ENCODE measurements at places on chromosomes 16 and 17.

GRCh38 chr17:10417431-10417830, 4.3 kb downstream of the MYH8 start:
- DNase-seq: no peak

DNA sequence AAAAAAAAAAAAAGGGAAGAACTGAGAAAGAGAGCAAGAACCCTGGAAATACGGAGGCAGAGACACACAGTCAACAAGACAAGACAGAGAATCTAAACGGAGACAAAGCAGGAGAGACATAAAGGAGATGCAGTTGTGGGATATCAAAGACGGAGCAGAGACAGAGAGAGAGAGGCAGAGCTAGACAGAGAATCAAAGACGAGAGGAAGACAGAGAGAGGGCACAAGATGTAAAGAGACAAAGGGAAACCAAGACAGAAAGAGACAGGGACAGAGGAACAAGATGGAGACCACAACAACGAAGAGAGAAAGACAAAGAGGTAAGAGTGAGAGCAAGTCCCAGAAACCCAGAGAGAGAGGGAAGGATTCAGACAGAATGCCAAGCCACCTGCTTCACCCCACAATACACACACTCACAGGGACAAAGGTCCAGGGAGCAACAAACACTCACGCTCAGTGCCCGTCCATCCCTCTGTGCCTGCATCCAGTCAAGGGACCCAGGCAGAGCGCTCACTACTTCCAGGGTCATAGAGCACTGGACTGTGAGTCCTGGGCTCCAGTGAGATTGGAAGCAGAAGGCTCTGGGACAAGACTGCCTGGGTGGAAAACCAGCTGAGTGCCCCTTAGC, 88.9 kb downstream of the C16orf78 start:
- no peak for DNase-seq

DNA sequence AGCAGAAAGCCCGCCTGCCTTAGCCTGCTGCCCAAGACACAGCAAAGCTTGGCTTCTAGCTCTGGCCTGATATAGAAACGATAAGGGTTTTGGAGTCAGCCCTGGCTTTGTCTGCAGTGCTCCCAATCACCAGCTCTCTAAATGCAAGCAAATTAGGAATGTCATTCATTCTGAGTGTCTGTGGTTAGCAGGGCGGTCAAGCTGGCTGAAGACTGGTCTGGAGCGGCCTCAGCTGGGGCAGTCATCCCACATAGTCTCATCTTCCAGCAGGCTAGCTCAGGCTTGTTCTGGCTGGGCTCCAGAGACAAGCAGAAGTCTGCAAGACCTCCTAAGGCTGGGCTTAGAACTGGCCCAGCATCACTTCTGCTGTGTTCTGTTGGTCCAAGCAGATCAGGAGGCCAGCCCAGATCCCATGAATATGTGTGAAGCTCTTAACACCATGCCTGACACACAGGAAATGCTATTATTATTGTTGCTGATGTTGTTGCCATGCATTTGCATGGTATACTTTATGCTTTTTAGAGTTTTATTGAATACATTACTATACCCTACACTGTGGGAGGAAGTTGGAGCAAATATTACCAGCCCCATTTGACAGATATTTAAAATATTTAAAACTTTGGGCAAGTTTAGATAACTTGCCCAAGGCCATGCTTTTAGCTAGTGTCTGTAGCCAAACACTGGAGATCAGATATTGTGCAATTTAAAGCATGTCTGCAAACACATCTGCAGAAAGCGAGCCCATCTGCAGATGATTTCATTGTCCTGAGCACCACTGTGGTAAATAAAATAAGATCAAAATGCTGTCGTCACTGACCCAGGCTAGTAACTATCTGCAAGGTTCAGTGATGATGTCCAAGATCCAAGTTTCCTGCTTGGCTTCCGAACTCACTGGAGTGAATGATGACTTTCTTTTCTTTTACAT, 24.8 kb downstream of the TMC7 start:
- DNase-seq: no peak

GRCh38 chr17:18877104-18877645, 19.2 kb downstream of the PRPSAP2 start:
- no peak for DNase-seq

DNA sequence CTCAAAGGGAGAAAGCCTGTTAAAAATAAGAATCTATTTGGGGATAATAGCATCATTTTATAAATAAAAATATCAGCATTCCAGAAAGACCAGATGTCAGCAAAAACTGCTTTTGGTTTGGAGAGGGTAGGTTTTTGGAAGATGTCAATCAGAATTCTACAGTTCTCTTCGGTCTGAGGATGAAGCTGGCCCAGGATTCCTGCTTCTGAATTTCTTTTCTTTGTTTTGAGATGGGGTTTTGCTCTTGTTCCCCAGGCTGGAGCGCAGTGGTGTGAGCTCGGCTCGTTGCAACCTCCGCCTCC, 31.0 kb upstream of the PITPNA start:
- no peak for DNase-seq

DNA sequence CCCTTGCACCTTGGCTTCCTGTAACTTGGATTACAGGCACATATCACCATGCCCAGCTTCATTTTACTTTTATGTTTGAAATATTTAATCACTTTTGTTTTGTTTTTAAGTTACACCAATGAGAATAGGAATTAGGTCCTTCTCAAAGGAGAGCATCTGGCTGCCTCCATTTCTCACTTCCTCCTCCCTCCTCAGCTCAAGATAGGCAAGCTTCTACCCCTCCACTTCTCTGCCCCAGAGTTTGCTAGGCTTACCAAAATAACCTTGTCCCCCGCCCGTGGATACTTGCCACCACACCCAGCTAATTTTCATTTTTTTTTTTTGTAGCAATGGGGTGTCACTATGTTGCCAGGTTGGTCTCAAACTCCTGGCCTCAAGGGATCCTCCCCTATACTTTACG, 17.9 kb downstream of the GABARAPL2 start:
- no peak for DNase-seq

- peak; percentile 29 for DNase-seq
These were observed 2.8 kb downstream of the WNK4 start for GRCh38 chr17:42783062-42783790.

DNA sequence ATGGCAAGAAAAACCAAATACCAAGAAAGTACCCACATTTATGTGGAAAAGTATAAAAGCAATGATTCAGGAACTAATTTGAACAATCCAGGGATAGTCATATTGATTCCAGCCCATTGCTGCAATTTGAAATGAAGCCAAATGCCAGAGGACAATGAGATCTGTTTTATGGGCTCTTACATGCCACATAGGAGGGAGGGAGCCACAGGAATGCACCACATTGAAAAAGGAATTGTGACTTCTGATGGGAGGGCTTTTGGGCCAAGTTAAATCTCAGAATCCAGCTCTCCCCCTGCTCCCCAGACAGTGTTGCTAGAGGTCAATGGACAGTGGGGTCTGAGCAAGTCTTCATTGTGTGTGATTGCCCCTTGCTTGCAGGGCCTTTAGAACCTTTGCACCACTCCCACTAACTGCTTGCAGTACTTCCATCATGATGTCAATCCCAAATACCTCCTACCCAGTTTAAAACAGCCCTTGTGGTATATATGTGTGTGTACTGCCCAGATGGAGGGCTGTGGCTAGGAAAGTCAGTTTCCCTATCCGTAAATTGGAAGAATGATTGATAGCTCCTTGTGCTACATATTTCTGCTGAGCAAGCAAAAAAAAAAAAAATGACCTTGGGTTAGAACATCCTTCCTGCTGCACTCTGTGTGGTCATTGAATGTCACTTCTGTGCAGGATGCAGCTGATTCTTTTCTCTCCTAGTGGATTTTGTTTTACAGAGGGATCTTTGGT, 406.8 kb downstream of the UTP18 start:
- DNase-seq: no peak

DNA sequence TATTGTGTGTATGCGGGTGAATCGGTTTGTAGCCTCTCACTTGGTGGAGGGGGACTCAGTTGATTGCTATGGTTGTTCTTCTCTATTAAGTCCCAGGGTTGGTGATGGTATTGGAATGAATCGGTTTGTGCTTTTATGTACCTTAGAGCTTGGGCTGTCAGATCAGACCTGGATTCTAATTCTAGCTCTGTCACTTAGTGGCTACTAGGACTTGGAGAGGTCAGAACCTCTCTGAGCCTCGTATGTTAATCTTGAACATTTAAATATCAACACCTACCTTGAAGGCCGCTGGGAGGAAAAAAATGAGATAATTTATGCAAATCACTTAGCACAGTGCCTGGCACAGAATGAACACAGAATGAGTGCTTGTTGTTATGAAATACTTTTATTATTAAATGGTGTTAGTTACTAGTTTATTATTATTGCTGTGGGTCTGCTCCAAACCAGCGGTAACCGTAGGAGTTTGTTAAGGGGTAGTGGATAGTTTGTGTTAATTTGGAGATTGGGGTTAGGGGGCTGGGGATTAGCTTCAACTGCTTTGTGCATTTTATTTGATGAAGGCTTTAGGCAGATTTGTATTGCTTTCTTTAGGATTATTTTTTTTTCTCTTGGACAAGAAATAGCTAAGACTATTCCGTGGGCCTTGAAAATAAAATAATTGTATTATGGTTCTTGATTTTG, 3.5 kb downstream of the KDM6B start:
- no peak for DNase-seq

- no peak for DNase-seq
These were observed 532.8 kb downstream of the XYLT1 start for GRCh38 chr16:16938009-16938408.

- no peak for DNase-seq
These were observed 495.5 kb upstream of the ZFHX3 start for GRCh38 chr16:73543331-73543969.

DNA sequence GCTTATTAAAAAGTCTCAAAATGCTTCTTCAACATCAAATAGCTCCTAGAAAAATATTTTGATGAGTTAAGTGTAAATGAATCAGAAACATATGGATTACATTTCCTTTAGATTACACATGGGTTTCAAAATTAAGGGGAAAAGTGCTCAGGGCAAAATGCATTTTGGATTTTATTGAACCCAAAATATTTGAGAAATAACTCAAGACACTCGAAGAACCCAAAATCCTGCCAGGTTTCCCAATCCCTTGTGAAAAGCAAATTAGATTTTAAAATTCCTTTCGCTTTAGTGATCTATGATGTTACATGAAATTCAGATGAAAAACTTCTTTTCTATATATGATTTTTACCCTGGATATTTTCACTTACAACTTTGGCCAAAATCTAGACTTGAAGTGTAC, 847.4 kb upstream of the SOX9 start:
- DNase-seq: no peak

DNA sequence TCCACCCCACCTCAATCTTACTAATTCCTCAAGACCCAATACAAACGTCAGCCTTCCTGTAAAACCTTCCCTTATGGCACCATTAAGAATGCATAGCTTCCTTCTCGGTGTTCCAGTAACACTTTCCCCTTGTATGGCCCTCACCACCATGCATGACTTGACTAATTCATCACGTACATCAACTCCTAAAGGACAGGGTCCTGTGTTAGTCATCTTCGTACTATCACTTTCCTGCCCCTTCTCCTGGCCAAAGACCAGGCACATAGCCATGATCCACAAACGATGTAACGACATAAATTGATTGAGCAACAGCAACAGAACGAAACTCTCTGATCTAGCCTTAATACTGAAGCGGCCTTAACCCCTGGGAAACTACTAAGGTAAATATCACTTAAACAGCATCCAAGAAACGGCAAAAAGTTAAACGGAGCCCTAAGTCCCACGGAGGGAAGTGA, 612 bp downstream of the PSMD12 start:
- no peak for DNase-seq

GRCh38 chr16:63066552-63066951, 1030.3 kb upstream of the CDH8 start:
- no peak for DNase-seq

DNA sequence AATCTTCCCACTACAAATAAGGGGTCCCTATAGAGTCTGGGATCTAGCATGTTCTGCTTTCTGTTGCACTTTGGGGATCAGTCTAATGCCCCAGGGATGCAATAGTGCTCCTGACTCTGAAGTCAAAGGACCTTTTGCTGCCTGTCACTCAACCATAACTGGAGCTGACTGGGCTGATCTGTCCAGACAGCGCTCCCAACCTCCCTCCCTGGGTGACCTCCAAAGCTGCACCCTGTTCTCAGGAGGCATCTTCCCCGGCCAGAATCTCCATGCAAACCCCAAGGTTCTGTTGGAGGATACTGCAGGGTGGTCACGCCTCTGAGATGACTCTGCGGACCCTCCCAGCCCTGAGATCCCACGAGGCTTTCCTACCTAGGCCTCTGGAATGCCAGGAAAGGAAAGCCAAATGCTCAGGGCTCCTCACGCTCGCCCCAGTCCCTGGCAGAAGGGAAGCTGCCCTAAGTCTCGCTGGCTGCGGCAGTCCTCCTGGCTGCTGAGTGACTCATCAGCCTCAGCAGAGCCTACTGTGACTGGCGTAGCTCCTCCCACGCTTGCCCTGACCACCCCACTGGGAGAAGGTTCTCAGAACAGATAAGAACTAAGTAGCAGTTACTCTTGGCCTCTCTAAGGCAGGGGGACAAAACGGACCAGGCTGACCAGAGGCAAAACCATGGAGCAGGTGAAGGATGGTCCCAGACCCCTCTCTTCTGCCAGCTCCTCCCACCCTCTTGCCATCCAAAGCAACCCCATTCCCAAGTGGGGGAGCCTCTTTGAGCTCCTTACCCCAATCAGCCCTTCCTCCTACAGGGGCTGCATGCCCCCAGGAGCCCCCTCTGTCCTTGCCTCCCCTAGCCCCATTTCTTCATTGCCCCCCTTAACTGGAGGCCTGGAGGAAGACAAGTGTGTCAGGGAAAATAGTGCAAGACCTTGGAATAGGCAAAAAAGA, 124.1 kb upstream of the TNRC6C start:
- DNase-seq: peak; percentile 83

- no peak for DNase-seq
These were observed 13.5 kb downstream of the SPECC1 start for GRCh38 chr17:20022701-20023100.

DNA sequence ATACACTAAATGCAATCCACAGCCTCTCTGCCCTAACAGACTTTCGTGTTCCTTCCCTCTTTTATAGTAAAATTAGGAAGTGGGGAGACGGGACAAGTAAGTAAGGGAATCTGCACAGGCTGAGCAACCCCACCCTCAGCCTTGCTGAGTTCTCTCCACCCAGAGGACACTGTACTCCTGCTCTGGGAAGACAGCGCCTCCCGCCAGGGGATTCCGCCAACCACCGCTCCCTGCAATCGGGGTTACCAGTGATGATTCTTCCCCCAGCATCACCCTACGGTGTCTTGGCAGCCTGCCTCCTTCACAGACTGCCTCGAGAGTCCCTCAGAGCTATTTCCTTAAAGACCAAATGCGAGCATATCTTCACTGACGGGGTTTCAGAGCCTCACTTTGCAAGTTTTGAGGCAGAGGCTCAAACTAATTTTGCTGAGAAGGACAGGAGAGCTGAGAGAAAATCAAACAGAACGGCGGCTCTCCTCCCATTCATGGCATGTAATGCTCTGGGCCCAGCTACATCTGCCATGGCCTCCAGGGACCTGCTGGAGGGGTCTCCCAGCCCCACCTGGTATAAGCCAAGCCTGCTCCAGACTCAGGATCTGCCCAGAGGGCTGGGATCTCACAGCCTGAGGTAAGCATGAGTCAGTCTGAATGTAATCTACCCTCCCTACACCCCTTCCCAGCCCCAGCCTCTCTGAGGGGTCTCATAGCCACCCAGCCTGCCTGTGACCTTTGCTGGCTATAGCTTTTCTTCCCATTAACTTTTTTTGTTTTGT, 22.7 kb upstream of the ASGR2 start:
- no peak for DNase-seq

Data from amniotic stem cell (primary cell).